MG63 (cell line): ENCODE measurements at places on chromosomes 3 and 15. TPM values are rescaled to one million over a fixed set of nuclear protein-coding genes. Genes with fewer than 3 reads are reported as not detected.

GOLGA8T gene
- total RNA-seq = not detected in 2 replicates

GPR171 gene
- not detected in 2 replicates for total RNA-seq

TMEM108 gene
- total RNA-seq = 0.79 TPM in 1 of 2 replicates, not detected in the other

GRCh38 chr3:144840866-144841265, 869.2 kb downstream of the DIPK2A start:
- no peak for DNase-seq

CFAP100 gene
- not detected in 2 replicates for total RNA-seq

RETNLB gene
- total RNA-seq = not detected in 2 replicates

DNA sequence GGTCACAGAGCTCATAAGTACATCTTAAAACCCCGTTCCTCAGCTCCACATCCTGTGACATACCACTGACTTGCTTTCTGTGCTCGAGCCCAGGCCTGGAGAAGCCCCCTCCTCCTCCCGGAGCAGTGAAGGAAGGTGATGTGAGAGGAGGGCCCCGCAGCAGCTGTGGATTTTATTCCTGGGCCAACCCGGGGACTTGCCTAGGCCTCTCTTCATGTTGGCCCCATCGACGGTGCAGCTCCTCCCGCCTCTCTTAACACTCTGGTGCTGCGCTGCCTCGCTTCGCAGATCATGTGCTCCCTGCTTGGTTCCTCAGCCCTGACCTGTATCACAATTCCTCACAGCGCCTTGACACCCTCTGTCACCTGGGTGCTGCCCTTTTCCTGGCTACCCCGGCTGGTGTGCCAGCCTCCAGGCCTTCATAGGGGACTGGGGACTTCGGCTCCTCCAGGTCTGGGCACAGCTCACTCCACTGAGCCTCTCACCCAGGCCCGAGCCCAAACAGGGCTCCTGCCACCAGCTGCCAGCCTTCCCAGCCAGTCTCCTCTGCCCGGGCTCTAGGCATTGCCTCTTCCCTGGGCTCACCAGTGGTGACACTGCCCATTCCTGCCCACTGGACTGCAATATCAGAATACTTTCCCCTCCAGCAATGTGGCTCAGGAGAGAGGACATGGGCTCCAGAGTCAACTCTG, 21.5 kb downstream of the MAGEF1 start:
- DNase-seq = no peak

NXPE3 gene
- total RNA-seq = 7.5 and 12.4 TPM in 2 replicates

SLC27A2 gene
- 0.03 TPM in 1 of 2 replicates, not detected in the other for total RNA-seq

TRIM42 gene
- not detected in 2 replicates for total RNA-seq

PLSCR5 gene
- total RNA-seq = not detected in 2 replicates

GRCh38 chr15:92391640-92392039, 2.0 kb upstream of the ST8SIA2 start:
- peak; percentile 28 for DNase-seq

DNA sequence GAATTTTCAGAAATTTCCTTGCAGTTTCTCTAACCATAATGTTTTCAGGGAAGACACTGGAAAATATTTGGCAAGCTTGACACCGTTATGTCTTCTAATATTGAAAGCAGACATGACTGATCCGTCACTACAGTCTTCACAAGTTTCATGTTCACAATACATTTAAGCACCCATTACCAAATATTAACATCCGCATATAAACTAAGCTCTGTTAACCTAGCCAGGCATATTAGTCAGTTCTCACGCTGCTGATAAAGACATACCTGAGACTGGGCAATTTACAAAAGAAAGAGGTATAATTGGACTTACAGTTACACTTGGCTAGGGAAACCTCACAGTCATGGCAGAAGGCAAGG, 162.7 kb upstream of the LYSMD4 start:
- DNase-seq = no peak

DNA sequence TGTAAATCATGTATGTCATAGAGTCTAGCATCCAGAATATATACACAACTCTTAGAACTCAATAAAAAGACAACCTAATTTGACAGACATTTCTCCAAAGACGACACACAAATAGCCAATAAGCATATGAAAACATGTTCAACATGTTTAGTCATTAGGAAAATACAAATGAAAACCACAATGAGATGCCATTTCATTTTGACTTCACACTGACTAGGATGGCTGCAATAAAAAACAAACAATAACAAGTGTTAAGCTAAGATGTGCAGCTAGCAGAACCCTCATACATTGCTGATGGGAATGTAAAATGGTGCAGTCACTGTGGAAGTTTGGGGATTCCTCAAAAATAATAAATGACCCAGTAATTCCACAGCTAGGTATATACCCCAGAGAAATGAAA, 16.4 kb downstream of the SPG11 start:
- DNase-seq = no peak

GOLGA8G gene
- not detected in 2 replicates for total RNA-seq

KLHL40 gene
- total RNA-seq = not detected in 2 replicates

DNA sequence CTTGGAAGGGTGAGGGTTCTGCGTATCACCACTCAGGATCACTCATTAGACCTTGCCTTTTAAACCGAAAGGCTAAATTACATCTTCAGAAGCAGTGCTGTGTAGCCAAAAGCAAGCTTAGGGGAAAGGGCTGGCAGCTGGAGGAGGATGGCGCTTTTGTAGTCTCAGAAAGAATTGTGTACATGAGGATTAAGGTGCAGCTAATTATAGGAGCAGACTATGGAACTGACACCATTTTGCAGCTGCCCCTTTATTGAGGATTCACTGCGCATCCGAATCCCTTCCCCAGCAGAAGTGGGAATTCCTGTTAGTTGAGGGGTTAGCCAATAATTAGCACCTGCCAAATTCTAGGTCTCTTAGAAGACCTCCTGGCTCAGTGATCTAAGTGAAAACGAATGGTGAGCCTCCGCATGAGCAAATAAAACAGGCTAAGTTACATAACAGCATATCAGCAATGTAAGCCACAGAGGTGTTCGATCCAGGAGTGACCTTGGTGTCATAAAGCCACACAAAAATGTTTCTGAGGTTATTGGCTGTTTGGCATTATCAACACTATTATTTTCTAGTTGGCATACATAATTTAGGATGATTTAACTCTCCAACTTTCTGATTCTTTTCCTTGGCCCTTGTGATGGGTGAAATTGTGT, 42.6 kb upstream of the SEMA6D start:
- DNase-seq = no peak

POC1A gene
- total RNA-seq = 14.2 and 19.8 TPM in 2 replicates

TGM4 gene
- 0.43 TPM in 1 of 2 replicates, not detected in the other for total RNA-seq

GRCh38 chr3:155554777-155555451, 190.0 kb downstream of the PLCH1 start:
- no peak for DNase-seq

FBXO40 gene
- not detected in 2 replicates for total RNA-seq

GALNT15 gene
- total RNA-seq = not detected in 2 replicates

- no peak for DNase-seq
These were observed 899.1 kb downstream of the SI start for GRCh38 chr3:164179110-164179774.

- no peak for DNase-seq
These were observed 138.3 kb downstream of the P3H2 start for GRCh38 chr3:189982321-189982945.

GRCh38 chr3:11137627-11137959, 16.7 kb upstream of the HRH1 start:
- no peak for DNase-seq

NUDT16 gene
- total RNA-seq = 14.3 and 18.2 TPM in 2 replicates

FANCD2 gene
- total RNA-seq = 7.1 and 13.6 TPM in 2 replicates

DNA sequence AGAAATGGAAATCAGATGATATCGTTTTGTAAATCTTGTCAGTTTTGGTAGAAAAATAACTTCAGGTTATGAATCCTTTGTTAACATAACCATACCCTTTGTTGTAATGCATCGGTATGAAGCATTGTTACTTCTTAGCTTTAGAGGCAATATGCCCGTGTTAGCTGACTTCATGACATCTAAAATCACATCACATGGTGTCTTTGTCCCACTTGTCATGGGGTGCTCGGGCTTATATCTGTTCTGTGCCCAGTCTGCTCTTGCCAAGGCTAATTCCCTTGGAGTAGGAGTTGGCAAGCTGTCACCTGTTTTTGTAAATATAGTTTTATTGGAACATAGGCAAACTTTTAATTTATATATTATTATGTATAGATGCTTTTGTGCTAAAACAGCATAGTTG, 39.6 kb downstream of the SLC25A26 start:
- no peak for DNase-seq
